Dermis microvascular lymphatic vessel endothelial cell (primary cell): ENCODE measurements at places on chromosomes 6 and 20. TPM values are rescaled to one million over a fixed set of nuclear protein-coding genes. Genes with fewer than 3 reads are reported as not detected.

The GATA5 gene
- not detected in 2 replicates for total RNA-seq

The JAG1 gene
- total RNA-seq: 104 and 113 TPM in 2 replicates

The OR2J3 gene
- not detected in 2 replicates for total RNA-seq

The DEFB132 gene
- total RNA-seq: not detected in 2 replicates

The LY86 gene
- total RNA-seq: not detected in 2 replicates

The SLC24A3 gene
- under 0.01 and 1.0 TPM in 2 replicates for total RNA-seq

The TTK gene
- total RNA-seq: 4.8 and 15.5 TPM in 2 replicates

The RIPOR3 gene
- total RNA-seq: 0.13 TPM in 1 of 2 replicates, not detected in the other

The SRMS gene
- total RNA-seq: not detected in 2 replicates

The AMD1 gene
- total RNA-seq: 47.6 and 56.8 TPM in 2 replicates

The NHSL1 gene
- 25.2 and 48.5 TPM in 2 replicates for total RNA-seq

The LGSN gene
- total RNA-seq: not detected in 2 replicates

The PGC gene
- not detected in 2 replicates for total RNA-seq

The TMEM217 gene
- 8.6 and 11.3 TPM in 2 replicates for total RNA-seq
